ENCODE measurements at places on chromosomes 16 and 17. TPM values are rescaled to one million over a fixed set of nuclear protein-coding genes. Genes with fewer than 3 reads are reported as not detected.

- DNase-seq = no peak
These were observed 51.6 kb downstream of the PRKCA start for GRCh38 chr17:66353937-66354401.

- DNase-seq = no peak
These were observed 8.4 kb upstream of the PCTP start for GRCh38 chr17:55742272-55743102.

- no peak for DNase-seq
These were observed 6.0 kb downstream of the MXRA7 start for GRCh38 chr17:76704805-76705204.

- no peak for DNase-seq
These were observed 219.0 kb downstream of the UTP18 start for GRCh38 chr17:51479303-51479702.

DNA sequence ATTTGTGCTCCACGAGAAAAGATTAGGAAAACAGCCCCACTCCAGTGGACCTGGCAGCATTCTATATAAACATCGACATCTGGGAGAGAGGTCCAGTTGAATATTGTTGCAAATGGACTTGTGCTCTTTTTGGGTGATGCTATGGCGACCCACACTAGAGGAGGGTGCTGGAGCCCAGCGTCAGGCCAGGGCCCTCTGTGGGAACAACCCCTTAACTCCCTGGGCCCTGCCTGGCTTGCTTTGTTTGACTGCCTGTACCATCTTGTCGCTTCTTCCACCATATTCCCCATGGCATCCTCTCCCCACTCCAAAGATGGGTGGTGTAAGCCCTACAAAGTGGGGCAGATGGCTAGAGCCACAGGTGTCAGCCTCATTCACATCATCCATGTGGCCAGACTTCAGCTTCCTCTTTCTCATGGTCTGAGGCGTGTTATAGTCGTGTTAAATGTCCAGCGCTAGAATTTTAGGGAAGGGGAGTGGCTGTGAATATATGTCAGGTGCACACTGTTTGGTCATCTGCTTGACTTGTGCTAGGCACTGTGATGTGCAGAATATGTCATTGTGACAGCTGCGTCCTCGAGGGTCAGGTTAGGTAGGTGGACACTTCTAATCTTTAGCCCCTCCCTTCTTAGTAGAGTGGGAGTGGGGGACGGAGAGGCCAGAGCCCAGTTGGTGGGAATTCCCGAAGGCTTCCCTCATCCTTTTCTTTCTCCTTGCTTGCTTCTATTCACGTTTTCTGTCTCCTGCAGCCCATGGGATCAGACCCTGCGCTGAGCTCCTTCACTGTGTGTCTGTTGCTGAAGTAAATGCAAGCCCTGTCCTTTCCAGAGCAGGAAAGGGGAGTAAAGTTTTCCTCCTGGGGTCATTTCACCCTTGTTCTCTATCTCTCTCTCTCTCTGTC, 49.8 kb downstream of the MPRIP start:
- DNase-seq = no peak

- no peak for DNase-seq
These were observed 147.8 kb downstream of the PRKCA start for GRCh38 chr17:66450008-66450851.

DNA sequence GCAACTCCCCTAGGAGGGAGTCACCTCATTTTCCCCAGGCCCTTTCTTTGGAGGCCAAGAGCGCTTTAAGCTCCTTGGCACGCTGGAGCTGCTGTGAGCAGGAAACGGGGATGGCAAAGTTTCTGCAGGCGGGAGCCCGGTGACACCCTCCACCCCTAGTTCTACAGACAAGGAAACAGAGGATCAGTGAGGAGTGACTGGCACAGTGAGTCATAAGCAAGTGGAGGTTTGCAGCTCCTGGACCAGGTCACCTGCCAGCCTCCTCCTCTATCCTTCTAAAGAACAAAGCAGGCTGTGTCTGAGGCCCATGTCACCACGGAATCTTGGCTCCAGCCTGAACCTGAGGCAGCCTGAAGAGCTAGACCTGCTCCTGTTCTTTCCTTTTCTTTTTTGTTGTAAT, 141.9 kb downstream of the TMEM132E start:
- no peak for DNase-seq

Gene KRT39
- not detected for total RNA-seq

Gene TPSG1
- 1.3 TPM for total RNA-seq

Gene SLC22A31
- not detected for total RNA-seq

Gene CDIP1
- total RNA-seq = 18.8 TPM

Gene FA2H
- total RNA-seq = not detected

Measured in omental fat pad (tissue), 4 donors.